ENCODE measurements at places on chromosomes 13 and 19. TPM values are rescaled to one million over a fixed set of nuclear protein-coding genes. Genes with fewer than 3 reads are reported as not detected.
A peak's percentile ranks its signal among the peaks of the same experiment; 100 is the strongest.

ZNF534 gene
- 1.5 TPM for total RNA-seq

DNA sequence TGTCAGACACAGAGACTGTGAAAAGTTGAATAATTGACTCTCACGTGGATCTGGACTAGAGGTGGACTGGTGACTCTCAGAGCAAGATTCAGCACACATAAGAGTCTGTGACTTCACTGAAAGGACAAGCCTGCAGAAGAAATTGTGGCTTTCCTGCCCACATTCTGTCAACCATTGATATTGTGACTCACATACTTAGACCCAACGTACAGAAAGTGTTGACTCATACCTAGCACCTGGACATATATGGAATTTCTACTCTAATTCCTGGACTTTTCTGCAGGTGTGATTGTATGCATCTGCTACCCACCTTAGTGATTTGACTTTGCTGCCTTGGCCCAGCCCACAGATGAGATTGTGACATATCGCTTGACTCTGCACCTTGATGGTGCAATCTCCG is 15.6 kb upstream of the ZNF730 start:
- DNase-seq, result no peak

ZNF177 gene
- 3.9 TPM for total RNA-seq

GRCh38 chr13:109792416-109793059 is 6.2 kb upstream of the IRS2 start:
- no peak for DNase-seq

RUVBL2 gene
- total RNA-seq, result 294 TPM

DNA sequence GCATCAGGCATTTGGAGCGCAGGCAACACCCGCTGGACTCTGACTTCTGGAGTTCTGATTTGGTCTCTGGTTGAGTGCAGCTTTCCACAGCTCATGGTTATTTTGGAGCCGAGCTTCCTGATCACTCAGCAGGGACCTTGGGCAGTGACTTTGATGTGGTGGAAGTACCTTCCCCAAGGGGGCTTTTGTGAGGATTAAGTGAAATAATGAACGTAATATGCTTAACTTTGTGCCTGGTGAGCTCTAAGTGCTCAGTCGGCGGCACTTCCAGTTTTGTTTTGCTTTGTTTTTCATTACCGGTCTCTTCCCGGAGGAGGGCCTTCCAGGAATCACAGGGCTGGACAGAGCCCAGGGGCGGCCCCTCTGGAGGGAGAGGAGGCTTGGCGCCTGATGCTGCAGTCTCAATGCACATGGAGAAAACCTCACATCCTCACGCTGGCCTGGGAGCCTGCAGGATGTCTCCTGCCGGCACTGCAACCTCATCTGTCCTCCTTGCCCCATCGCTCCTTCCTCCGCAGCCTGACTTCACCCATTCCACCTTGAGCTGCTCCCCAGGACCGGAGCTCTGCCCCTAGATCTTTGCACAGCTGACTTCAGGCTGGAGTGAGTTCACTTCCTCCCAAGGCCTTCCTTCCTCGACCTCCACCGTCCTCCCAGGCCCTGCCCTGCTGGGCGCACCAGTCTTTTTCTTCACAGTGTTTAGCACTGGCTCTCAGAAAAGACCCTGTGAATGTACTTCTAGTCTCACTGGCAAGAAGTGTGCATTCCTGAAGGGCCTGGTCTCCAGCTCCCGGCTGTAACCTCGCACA is 1.5 kb downstream of the PLEKHF1 start:
- DNase-seq, result peak; percentile 81

CFAP97D2 gene
- total RNA-seq, result not detected
